ENCODE measurements at places on chromosomes 11 and 22.

DNA sequence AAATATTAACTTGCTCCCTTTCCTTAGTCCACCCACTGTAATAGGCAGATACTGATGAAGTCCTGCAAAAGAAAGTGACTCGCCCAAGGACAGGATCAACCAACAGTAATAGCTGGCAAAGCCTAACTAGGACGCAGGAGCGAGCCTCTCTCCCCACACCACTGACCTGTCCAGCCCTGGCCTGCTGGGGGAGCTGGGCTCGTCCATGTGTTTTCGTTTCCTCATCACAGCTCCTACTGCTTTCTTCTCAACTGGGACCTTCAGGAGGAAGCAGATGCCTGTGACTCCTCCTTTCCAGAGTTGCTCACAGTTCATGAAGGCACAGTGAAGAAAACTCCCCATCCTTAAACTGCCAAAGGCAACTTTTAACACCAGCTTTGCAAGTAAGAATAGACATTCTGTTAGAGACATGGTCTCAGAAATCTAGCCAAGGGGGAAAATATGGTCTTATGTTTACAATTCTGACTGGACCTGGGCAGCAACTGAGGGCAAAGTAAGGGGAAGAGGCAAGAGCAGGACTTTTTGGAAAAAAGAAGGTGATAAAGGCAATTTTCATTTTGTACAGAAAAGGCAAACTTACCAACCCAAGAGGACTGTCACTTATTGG lies 11.6 kb upstream of the GPHA2 start:
- no peak for DNase-seq

GRCh38 chr11:116693593-116694348 lies 79.0 kb downstream of the BUD13 start:
- DNase-seq, result no peak

GRCh38 chr11:13702071-13702470 lies 33.6 kb downstream of the FAR1 start:
- no peak for DNase-seq

DNA sequence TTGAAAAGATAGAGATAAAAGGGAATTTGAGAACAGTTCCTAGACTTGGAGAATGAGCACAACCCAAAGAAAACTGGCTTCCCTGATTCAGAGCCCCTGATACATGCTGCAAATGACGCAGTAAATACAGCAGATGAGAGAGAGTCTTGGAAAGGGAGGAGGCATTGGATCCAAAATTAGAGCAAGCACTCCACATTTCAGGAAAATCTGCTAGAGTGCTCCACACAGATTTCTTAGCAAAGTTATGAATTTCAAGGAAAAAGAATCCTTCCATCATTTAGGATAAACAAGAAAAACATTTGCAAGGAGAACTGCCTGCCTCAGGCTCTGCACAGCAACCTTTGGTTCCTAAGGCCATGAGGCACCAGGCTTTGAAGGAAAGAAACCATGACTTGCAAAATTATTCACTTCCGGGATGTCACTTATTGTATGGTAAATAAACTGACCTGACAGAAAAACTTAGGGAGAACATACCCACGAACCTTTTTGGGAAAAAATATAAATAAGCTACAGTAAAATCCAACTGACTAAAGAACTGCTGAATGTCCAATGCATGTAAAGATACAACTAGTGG lies 89.8 kb upstream of the RTL6 start:
- DNase-seq, result no peak

DNA sequence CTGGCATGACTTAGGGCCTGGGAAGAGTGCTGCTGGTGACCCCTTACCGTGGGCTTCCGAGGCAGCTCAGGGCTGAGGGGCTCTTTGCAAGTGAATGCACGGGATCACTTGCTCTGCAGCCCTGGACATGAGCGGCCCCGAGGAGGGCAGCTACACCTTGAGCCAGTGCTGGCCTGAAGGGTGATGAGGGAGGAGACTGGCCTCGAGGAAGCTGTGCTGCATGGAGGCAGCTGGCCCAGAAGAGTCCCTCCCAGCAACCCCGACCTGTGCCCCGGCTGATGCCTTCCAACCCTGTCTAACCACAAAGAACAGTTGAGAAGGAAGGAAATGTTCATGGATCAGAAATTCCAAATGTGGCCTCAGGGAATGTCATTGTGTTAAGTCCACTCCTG lies 45.2 kb downstream of the TBX1 start:
- DNase-seq, result no peak

Measured in activated CD4-positive, alpha-beta T cell treated with anti-CD3 and anti-CD28 coated beads, Interleukin-10, Interleukin-2, amounts not matched to agents 100 ng/mL and 50 ng/mL, durations not matched to agents 16 hours and 8 hours (primary cell).